CD4-positive, alpha-beta T cell treated with Interferon gamma for 1 hour (primary cell): ENCODE measurements at places on chromosomes 7 and 10.

DNA sequence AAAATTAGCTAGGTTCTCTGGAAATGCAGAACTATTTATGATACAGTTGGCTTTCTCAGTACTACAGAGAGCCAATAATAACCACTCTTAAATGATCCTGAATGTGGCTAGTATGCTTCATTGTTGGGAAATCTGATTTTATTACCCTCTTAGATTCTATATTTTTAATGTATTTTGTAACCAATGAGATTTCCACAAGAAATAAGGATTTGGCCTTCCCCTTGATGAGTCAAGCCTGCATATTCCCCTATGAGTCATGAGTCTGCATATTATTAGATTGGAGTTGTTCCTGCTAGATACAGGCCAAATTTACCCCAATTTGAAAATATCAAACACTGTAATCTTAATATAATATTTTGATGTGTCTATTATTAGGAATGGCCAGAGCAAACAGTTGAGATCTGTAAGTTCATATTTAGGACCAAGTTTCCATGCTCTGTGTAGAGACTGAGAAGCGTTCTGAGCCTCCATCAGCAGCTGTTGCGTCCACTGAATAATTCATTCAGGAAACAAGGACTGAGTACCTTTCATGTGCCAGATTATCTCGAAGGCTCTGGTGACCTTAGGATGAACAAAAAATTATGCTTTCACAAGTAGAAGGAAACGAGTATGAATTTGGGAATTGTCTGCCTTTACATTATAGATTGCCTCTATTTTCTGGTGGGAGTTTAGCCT lies 793.4 kb downstream of the NRG3 start:
- DNase-seq: no peak

GRCh38 chr10:117136391-117136975 lies 1.6 kb downstream of the VAX1 start:
- no peak for DNase-seq

DNA sequence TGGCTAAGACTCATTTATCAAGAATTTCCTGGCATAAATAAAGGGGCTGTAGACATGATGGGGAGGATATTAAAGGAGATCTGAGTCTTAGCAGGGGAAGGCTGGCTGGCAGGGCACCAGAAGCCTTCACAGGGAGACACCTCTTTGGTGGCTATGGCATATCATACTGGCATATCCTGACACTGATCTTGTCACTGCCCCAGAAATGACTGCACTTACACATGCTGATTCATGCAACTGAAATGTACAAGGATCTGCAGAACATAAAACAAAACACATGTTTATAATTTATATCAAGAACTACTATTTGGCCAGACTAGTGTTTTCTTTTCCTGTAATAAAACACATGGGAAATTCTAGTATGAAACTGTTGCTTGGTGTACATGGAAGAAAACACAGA lies 5.5 kb upstream of the LIPN start:
- DNase-seq: no peak

DNA sequence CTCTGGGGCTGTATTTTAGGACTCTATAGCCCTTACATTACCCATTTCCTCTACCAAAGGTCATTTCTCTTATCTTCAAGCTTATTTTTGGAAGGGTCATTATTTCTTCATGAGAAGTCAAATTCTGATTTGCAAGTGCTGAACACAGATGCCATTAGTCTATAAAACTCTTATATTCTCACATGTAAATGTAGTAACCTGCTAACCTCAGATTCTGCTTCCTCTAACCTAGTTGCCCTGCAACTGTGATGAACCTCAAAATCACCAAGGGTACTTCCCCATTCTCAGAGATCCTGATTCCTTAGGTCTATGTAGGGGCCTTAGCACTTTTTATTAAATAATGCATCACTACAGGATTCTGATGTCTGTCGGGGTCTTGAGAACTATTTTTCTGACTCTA lies 6.3 kb downstream of the FAS start:
- DNase-seq: no peak

DNA sequence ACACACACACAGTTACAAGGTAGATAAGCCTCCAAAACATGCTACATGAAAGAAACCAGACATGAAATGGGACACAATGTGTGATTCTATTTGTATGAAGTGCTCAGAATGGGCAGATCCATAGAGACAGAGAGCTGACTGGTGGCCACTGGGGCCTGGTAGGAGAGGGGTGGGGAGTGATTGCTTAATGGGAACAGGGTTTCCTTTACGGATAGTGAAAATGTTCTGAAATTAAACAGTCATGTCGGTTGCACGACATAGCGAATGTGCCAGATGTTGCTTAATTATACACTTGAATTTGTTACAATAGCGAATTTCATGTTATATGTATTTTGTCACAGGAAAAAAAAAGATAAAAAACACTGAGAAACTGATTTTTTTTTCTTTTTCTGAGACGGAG lies 122.3 kb downstream of the SPDYE5 start:
- DNase-seq: no peak

DNA sequence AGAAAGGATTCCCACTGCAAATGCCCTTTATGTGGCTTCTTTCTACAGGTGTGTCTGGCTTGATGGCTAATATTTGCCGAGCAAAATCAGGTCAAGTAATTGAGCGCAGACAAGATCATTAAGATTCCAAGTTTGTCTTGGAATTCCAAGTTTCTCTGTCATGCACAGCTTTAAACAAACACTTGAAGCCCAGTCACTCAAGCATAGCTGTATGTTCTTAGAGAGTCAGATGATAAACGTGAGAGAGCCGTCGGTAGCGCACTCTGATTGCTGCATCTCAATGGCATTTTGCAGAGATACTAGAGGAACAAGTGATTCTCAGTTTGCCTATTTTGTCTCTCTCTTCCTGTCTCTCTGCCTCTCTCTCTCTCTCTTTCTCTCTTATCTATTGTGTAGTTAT lies 658 bp downstream of the DMBT1 start:
- no peak for DNase-seq

DNA sequence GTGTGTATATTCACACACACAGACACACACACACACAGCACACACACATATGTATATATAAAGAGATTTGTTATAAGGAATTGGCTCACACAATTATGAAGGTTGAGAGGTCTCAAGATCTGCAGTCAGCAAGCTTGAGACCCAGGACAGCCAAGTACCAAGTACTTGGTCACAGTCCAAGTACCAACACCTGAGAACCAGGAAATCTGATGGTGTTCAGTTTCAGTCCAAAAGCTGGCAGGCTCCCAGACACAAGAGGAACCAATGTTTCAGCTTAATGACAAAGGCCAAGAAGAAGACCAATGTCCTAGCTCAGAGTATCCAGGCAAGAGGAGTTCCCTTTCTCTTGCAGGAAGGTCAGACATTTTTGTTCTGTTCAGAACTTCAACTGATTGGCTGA lies 780.2 kb downstream of the MAGI2 start:
- no peak for DNase-seq

DNA sequence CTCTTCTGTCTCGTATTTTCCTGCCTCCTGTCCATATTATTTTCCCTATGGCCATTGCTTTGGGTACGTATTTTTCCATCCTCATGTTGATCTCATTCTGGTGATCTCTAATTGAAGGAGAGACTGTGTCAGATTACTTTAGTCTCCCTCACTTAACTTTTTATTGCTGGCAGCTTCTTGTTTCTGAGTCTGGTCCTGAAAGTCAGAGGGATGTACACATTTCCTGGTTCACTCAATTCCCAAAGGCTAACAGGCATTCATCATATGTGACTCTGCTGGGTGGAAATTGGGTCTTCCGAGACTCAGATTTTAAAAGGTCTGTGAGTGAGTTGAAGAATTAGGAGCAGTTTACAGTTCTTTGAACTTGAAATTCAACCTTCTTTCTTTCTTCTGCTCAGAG lies 10.9 kb downstream of the UMAD1 start:
- no peak for DNase-seq

DNA sequence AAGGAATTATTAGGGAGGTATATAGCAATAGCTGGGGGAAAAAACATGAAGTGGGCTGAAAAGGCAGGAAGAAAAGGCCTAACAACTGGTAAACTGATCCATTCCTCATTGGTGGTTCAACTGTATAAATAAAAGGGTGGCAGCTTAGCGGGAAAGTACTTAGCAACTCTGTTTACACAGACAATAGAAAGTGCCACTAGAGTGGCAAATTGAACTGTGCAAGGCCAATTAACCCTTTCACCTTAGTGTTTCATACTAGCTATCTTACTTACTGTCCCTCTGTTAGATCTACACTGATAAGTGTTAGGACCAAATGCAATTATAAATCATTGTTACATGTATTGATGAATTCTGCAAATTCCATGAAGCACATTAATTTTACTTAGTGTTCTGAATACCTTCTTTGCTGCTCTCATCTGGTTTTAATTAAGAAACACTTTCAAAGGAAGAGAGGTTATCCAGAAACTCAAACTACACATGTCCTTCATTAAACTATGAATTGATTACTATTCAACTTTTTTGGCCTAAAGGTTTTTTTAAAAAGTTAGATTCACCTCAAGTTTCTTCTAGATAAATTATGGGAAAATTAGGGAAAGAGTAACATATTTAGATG lies 28.0 kb downstream of the DNAJC1 start:
- no peak for DNase-seq

DNA sequence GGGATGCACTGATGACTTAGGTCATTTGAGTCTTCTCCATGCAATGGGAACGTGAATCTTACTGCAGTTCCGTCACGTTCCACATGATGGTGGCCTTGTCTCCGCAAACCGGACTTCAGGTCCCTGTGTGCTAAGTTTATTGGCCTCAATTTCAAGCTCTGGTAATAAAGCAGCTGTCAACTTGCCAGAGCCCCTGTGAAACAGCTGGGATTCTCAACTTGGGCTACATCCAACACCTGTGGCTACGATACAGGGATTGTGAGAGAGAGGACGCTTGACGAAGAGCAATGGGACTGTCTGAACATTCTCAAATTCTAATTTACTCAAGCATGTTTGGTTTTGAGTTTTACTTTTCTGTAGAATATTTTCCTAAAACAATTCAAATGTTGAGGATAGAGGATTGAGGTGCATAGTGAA lies 174.2 kb downstream of the PTN start:
- DNase-seq: no peak
